ENCODE measurements at places on chromosomes 4 and X. TPM values are rescaled to one million over a fixed set of nuclear protein-coding genes. Genes with fewer than 3 reads are reported as not detected.

DNA sequence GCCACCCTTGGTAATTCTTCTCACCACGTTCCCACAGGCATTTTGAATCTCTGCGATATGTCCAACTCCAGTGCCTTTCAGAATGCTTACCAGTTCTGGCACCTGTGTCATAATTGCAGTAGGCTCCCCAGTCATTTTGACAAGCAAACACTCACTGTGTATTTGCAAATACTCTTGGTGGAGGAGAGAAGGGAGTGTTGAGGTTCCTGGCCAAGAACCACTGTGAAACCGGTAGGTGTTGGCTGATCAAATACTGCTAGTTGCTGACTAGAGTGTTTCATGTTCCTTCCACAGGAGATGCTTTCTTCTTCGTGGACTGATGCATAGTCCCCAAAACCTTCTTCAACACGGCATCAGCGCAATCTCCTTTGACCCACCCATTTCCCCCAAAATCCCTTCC, 16.0 kb upstream of the NLGN4X start:
- no peak overlapping the region for H3K4me3 ChIP-seq
- H3K36me3 ChIP-seq: no peaks in the 10 kb centered on the region
- H3K4me1 ChIP-seq: no peaks in the 10 kb centered on the region
- no peak overlapping the region for H3K27ac ChIP-seq
- DNase-seq: no peak

GRCh38 chr4:26751838-26752237, 108.8 kb upstream of the STIM2 start:
- H3K36me3 ChIP-seq: no peaks in the 10 kb centered on the region
- no peak overlapping the region for H3K4me3 ChIP-seq
- H3K27ac ChIP-seq: no peak overlapping the region
- DNase-seq: no peak
- H3K4me1 ChIP-seq: peaks cover 15% of the 10 kb centered on the region
- no peaks in the 10 kb centered on the region for H3K27me3 ChIP-seq

DNA sequence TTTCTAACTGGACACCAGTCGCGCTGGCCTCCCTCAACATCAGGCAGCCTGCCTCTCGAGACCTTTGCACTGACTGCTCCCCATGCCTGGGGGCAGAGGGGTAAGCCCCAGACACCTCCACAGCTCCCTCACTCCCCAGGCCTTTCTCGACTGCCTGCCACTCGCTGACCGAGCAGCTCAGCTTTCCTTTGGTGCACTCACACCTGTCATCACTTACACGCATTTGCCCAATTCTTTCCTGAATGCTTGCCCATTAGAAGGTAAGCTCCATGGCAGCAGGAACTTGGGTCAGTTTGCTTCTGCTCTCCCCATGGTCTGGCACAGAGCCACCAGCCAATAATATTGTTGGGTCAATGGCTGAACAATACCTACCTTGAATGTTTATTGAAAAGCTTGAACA, 32.2 kb upstream of the PROM1 start:
- no peaks in the 10 kb centered on the region for H3K27me3 ChIP-seq
- no peak overlapping the region for H3K4me3 ChIP-seq
- no peaks in the 10 kb centered on the region for H3K4me1 ChIP-seq
- no peaks in the 10 kb centered on the region for H3K36me3 ChIP-seq
- DNase-seq: no peak

DNA sequence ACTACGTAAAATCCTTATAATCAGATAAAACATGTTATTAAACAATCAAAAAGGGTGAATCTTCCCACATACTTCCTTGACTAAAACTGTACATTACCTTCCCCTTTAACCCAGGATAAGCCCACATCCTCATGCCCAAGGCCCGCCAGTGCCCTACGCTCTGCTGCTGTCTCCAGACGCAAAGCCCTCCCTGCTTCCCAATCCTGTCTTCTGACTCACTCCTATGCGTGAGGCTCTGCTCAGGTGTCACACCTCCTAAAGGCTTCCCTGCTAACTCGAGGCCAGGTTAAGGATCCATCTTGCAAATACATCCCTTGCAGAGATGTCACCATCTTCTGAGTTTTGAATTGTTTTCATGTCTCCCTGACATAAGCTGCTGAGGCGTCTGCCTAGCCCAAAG, 61.6 kb downstream of the STX18 start:
- no peaks in the 10 kb centered on the region for H3K36me3 ChIP-seq
- no peaks in the 10 kb centered on the region for H3K4me1 ChIP-seq
- no peaks in the 10 kb centered on the region for H3K27me3 ChIP-seq
- no peak overlapping the region for H3K27ac ChIP-seq
- no peak for DNase-seq
- H3K4me3 ChIP-seq: no peak overlapping the region

DNA sequence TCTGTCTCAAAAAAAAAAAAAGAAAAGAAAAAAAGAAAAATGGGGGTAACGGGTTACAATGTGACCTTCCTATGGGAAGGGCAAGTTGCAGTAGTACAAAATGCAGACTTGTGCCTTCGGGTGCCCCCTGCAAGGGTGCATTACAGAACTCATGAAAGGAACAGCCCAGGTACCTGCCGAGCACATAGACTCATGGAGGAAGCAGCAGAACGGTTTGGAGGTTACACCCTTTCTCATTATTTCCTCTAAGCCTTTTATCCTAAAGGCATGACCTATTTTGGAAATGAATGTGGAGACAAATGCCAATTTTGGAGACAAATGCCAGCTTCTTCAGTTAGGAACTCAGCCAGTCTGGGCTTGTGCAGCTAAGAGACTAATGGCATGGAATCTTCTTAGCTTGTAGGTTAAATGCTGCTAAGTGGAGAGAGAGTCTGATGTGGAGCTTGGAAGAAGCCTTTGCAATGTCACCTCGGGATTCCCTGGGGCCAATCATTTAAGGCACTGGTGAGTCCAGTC, 44.1 kb upstream of the PRKX start:
- no peak for DNase-seq
- H3K27ac ChIP-seq: no peak overlapping the region
- H3K36me3 ChIP-seq: no peaks in the 10 kb centered on the region
- no peak overlapping the region for H3K4me3 ChIP-seq

DNA sequence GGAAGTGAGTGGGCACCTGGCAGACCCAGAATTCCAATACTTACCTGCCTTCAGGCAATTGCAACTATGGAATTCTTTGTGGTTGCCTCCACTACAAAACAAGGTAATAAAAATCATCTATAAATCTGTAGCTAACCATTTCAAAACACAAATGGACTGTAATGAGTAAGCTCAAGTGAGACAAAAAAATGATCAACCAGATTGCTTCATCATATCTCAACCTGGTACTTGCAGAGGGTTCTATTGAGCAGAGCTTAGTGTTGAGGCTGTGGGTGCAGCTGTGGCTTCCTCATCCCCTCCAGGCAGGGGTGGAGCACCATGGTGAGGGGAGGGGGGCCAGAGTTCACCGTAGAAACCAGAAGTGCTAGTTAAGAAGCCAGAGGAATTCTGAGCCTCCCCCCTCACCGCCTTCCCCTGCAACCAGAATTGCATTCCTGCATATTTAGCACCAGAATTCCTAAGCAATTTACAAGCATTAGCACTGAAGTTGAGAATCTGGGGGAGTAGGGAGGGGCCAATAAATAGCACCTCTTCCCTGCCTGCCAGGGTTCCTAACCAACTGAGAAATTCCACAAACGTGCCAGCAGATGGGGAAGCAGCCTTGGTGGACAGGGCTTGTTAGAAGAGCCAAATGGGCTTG, 11.5 kb downstream of the CTAG1A start:
- no peaks in the 10 kb centered on the region for H3K27me3 ChIP-seq
- H3K36me3 ChIP-seq: no peaks in the 10 kb centered on the region
- H3K4me1 ChIP-seq: no peaks in the 10 kb centered on the region

GRCh38 chr4:155805016-155805415, 46.2 kb downstream of the GUCY1B1 start:
- H3K36me3 ChIP-seq: no peaks in the 10 kb centered on the region
- DNase-seq: no peak
- H3K4me3 ChIP-seq: no peak overlapping the region
- H3K27ac ChIP-seq: no peak overlapping the region
- H3K4me1 ChIP-seq: no peaks in the 10 kb centered on the region

GRCh38 chrX:2627272-2627867, 63.7 kb upstream of the CD99 start:
- H3K27ac ChIP-seq: no peak overlapping the region
- DNase-seq: peak; percentile 69
- H3K36me3 ChIP-seq: peaks cover 21% of the 10 kb centered on the region
- no peak overlapping the region for H3K4me3 ChIP-seq
- peaks cover 27% of the 10 kb centered on the region for H3K4me1 ChIP-seq
- no peaks in the 10 kb centered on the region for H3K27me3 ChIP-seq

- no peaks in the 10 kb centered on the region for H3K27me3 ChIP-seq
- H3K36me3 ChIP-seq: no peaks in the 10 kb centered on the region
- H3K27ac ChIP-seq: no peak overlapping the region
- no peak overlapping the region for H3K4me3 ChIP-seq
Measured at GRCh38 chr4:17939054-17939453, 82.5 kb downstream of the LCORL start.

DNA sequence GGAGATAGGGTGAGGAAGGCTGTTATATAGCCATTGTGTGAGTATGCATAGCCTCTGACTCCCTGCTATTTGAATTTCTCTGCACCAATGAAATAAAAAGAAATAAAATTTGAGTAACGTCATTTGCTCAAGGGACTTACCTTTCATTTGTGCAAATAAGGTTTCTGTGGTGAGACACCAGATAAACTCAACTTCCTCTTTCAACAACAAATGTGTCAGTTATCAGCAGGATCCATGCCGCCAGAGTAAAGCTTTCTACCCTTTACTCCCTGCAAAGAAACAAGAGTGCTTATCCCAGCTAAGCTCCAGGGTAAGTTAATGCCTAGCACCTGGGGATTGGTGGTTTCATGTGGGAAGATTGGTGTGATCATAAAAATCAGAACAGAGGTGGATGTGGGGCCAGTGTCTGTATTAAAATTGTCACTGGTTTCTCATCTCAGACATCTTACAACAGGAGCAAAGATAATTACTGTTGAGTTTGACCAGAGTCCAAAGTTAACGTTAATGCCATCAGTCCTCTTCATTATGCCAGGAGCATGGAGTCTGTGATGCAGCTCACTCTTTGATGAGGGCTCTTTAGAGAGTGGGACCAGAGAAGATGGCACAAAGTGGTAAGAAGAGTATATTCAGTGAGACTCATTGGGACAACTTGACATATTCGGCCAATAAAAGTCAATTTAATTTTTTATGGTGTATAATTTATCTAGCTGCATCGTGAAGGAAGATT, at the start of gene P2RY10:
Gene P2RY10, plus strand, starts transcription at position 206 of the 727 bp plus-strand sequence. CDS start 15,130 bp downstream, outside the sequence.
- H3K4me1 ChIP-seq: peaks cover 37% of the 10 kb centered on the region
- H3K36me3 ChIP-seq: no peaks in the 10 kb centered on the region
- H3K27me3 ChIP-seq: no peaks in the 10 kb centered on the region
- H3K27ac ChIP-seq: peak within 1 kb of the TSS; percentile 94
- H3K4me3 ChIP-seq: peak within 1 kb of the TSS; percentile 78

DNA sequence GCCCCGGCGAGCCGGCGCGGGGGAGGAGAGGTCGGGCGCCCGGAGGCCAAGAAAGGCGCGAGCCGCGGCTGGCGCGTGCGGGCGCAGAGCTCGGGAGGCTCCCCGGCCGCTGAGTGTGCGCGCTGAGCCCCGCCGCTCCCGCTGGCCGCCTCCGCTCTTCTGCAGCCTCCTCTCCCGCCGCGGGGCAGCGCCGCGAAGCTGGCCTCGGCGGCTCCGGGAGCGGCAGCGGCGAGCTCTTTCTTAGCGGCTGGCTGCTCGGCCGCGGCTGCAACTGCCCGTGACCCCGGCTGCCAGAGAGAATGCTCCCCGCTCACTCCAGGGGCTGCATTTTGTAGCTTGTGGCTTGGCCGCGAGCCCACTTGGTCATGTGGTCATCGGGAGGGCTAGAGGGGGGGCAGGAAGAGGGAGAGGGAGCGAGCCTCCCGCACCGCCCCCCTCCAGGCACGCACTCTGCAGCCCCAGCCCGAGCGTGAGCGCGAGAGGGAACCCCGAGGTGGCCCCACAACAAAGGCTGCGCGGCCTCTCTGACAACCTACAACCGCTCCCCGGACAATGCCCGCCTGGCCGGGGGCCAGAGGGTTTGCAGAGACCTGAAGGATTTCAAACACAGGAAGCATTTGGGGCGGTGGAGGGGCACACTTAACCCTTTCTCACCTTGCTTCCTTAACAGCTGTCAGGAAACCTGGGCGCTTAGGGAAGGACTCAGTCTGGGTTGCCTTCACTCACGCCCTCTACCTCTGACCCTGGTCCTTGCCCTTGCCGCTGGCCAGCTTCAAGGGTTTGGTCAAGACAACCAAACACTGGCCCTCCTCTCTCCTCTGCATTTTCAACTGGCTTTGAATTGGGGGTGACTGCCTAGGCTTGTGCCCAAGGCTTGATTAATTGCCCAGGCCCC, at the start of gene APLN:
Gene APLN, minus strand, starts transcription at position 305 of the 895 bp plus-strand sequence. CDS start 326 bp downstream, outside the sequence.
- no peaks in the 10 kb centered on the region for H3K36me3 ChIP-seq
- no peak within 1 kb of the TSS for H3K27ac ChIP-seq
- peak; percentile 18 for DNase-seq
- peak within 1 kb of the TSS; percentile 24 for H3K4me3 ChIP-seq
- no peaks in the 10 kb centered on the region for H3K27me3 ChIP-seq
- peaks cover 19% of the 10 kb centered on the region for H3K4me1 ChIP-seq

GRCh38 chr4:71209161-71209560, 129.7 kb upstream of the SLC4A4 start:
- DNase-seq: no peak
- no peak overlapping the region for H3K27ac ChIP-seq
- H3K27me3 ChIP-seq: no peaks in the 10 kb centered on the region
- no peaks in the 10 kb centered on the region for H3K36me3 ChIP-seq
- no peaks in the 10 kb centered on the region for H3K4me1 ChIP-seq
- H3K4me3 ChIP-seq: no peak overlapping the region

DNA sequence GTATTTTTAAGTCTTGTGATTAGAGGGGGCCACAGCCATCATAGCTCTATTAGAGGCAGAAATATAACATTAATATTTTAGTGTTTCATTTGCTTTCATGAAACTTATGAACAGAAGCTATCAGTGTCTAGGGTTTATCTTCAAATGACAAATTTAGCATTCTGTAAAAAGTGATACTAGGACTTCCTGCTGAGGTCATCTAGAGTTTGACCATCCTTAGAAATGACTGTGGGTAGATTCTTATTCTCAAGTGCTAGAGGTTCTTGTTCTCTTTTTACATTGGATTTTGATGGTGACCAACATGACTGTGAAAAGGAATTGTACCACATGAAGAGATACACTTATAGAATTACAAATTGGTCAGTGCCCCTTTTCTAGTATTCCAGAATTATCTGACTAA, 568.6 kb downstream of the RPA4 start:
- no peak overlapping the region for H3K4me3 ChIP-seq
- H3K36me3 ChIP-seq: no peaks in the 10 kb centered on the region
- no peak for DNase-seq
- H3K27me3 ChIP-seq: no peaks in the 10 kb centered on the region
- no peaks in the 10 kb centered on the region for H3K4me1 ChIP-seq
- no peak overlapping the region for H3K27ac ChIP-seq

GRCh38 chr4:184845367-184846021, 19.7 kb upstream of the ACSL1 start:
- peaks cover 7% of the 10 kb centered on the region for H3K4me1 ChIP-seq
- no peak overlapping the region for H3K4me3 ChIP-seq
- H3K27ac ChIP-seq: no peak overlapping the region
- H3K36me3 ChIP-seq: no peaks in the 10 kb centered on the region
- no peak for DNase-seq

GRCh38 chr4:148955564-148956297, 513.5 kb upstream of the NR3C2 start:
- no peaks in the 10 kb centered on the region for H3K36me3 ChIP-seq
- DNase-seq: no peak
- no peak overlapping the region for H3K4me3 ChIP-seq
- H3K4me1 ChIP-seq: no peaks in the 10 kb centered on the region

The GCNA gene
- 5.6 TPM for total RNA-seq

The CACNA1F gene
- total RNA-seq: 6.7 TPM

The MAGIX gene
- 1.6 TPM for total RNA-seq

The ETDB gene
- not detected for total RNA-seq

The SH3D19 gene
- not detected for total RNA-seq

The FAAH2 gene
- 15.6 TPM for total RNA-seq

The TEX28 gene
- not detected for total RNA-seq

The PPP2R2C gene
- total RNA-seq: not detected

The TNMD gene
- total RNA-seq: not detected

The C4orf50 gene
- total RNA-seq: 0.02 TPM

The PRAF2 gene
- total RNA-seq: 19.0 TPM

All from B cell (primary cell).